Activated CD8-positive, alpha-beta memory T cell treated with anti-CD3 and anti-CD28 coated beads for 1 hour (primary cell): ENCODE measurements at places on chromosomes 13 and 19.

DNA sequence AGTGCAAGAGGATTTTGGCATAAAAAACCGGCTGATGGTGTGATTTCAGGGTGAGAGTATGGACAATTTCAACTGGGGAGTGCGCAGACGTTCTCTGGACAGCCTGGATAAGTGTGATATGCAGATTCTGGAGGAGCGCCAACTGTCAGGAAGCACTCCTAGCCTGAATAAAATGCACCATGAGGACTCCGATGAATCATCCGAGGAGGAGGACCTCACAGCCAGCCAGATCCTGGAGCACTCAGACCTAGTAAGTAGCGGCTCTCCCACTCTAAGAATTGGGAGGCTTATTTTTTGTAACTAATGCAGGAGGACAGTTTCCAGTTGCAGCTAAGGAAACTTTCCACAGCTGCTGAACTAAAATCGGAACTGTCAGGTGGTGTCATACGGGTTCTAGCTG, 53.6 kb downstream of the ZAR1L start:
- no peak for DNase-seq

- no peak for DNase-seq
These were observed at the start of gene FXYD3 for GRCh38 chr19:35115177-35115951. Gene FXYD3, plus strand, starts transcription at chr19:35115823. Its CDS starts 3,554 bp downstream, at chr19:35119377.

DNA sequence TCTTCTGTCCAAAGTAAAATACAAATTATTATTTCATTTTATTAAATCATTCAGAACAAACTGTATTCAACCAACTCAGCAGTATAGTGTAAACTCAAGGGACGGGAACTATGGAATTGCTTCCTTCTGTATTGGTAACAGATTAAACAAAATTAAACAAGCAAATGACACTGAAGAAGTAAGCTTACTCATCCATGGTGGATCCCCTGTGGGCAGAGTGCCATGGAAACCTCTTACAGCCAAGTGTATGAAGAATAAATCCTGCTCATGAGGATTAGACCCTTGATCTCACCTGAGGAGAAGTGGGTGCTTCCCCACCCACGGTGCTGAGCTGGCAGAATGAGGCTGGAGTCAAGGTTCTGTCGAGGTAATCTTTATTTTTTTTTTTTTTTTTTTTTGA, 18.0 kb upstream of the RFXAP start:
- no peak for DNase-seq

GRCh38 chr13:31764556-31764955, 25.2 kb downstream of the RXFP2 start:
- no peak for DNase-seq

- DNase-seq, result no peak
These were observed 661.0 kb upstream of the SPRY2 start for GRCh38 chr13:81001828-81002385.

DNA sequence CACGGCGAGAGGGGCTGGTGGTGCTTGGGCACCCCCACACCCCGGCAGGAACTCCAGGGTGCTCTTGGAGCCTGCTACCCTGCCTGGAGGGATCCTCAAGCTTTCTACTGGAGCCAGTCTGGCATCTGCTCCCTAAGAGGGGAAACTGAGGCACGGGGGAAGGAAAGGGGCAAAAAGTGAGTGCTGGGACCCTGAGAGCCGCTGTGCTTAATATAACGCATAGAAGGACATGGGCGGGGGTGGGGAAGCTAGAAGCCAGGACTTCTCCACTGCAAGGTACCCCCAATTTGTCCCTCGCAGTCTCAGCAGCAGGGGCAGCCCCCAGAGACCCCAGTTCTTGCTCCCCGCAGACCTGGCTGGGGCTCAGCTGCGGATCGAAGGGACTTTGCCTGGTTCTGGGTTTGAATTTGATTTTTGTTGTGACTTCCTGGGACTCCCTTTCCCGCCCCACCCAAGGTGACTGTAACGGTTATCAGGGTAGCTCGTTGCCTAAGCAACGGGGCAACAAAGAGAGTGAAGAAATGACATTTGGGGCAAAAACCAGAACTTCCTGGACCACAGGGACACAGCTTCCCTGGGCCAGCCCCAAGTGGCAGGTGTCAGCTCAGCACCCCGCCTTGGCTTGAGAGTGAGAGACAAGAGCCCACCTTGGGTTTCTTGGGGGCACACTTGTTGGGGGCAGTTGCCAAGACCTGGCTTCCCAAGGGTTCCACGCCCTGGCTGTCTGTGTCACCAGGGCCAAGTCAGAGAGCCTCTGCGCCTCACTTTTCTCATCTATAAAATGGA, 638 bp downstream of the ADGRE5 start:
- DNase-seq, result peak; percentile 66

DNA sequence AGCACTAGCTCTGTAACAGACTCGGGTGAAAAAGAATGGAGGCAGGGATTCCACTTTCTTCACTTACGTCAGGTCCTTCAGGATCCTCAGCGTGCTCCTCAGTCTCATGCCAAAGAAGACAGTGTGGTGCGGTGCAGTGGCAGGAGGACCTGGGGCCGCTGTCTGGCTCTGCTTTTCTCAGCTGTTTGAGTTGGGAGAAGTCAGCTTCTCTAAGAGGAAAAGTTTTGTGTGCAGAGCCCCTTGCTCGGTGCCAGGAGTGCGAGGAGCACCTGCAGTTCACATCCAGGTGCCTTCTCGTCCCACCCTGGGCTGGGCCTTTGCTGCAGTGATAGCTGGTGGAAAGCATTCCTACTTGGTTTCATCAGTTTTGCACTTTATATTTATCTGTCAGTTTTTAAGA, 77.9 kb upstream of the TEX29 start:
- DNase-seq, result no peak

DNA sequence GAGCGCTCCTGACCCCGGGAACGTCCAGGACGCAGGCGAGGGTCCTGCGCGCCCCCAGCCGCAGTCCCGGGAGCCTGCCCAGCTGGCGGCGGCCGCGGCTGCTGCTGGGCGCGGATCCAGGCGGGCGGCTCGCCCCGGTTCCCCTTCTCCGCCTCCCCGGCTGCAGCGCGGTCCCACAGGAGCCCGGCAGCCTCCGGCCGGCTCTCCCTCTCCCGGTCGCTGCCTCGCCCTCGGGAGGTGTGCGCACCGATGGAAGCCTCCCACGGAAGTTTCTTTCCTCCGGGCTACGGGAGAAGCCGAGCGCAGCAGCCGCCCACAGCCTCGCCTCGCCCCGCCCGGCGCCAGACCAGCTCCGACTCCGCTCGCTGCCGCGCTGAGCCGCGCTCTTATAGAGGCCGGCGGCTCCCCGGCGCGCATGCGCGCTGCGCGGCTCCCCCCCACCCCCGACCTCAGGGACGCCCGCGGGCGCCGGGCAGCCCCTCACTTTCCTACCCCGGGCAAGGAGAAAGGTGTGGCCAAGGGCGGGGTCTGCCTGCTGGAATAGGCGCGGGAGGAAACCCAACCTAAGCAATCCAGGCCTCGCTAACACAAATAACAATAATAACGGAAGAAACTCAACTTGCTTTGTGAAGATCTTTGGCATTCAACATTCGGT, at the start of gene SHISA2:
Gene SHISA2, minus strand, starts transcription at position 360 of the 655 bp plus-strand sequence. CDS start 1,041 bp downstream, outside the sequence.
- no peak for DNase-seq

GRCh38 chr13:109779074-109779473, 7.3 kb downstream of the IRS2 start:
- DNase-seq, result no peak

- peak; percentile 3 for DNase-seq
These were observed 25.5 kb downstream of the FOXO1 start for GRCh38 chr13:40640845-40641458.

- no peak for DNase-seq
These were observed 324.1 kb upstream of the PCDH9 start for GRCh38 chr13:67554286-67554685.

DNA sequence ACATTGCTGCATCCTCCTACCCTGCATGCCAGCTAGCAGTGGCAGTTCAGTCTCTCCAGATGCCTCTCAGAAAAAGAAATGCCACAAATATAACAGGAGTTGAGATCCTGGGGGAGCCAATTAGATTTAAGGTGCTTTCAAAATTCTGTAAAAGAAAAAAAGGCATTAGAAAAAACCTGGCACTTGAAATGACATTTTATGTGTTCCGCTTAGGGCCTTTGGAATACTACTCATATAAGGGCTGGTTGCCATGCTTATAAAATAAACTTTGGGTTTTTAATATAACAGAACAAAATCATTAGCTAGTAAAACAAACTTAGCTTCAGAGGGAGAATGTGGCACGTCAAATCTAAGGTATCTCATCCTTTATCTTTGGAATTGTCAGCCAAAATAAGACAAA, 104.1 kb downstream of the ENOX1 start:
- no peak for DNase-seq

DNA sequence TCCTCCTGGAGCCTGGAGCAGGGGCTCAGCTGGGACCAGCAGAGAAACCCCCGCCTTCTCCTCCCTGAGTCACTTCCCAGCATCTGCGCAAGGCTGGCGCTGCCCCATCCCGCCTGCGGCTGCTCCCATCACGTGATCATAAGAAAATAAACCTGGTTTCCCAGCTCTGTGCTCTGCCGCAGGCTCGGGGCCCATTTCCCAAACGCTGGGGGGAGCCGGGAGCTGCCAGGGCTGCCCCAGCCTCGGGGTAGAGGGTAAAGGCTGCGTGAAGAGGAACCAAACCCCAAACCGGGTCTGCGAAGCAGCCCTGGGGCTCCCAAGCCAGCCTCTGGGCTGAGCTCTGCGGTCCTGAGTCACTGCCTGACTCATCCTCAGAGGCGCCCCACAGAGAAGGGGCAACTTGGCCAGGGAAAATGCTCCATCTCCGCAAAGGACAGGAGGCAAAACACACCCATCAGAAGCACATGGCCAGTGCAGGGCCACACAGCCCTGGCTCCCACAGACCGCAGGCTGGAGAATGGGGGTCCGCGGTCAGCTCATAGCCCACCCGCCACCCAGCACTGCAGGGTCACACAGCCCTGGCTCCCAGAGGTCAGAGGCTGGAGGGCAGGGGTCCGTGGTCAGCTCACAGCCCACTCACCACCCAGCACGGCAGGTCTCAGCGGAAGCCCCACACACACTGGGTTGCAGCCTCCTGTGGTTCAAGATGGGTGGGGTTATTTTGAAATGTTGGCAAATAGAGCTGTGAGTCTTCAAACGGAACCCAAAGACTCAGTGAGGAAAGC, 67.1 kb downstream of the RASA3 start:
- peak; percentile 62 for DNase-seq

DNA sequence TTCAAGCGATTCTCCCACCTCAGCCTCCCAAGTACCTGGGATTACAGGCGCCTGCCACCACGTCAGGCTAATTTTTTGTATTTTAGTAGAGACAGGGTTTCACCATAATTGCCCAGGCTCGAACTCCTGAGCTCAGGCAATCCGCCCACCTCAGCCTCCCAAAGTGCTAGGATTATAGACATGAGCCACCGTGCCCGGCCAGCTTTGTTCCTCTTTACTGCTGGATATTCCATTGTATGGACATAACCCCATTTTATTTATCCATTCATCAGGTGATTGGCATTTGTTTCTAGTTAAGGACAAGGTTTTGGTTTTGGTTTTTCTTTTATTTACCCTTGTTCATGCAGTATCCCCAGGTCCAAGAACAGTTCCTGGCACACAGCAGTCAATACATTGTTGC, 4.1 kb upstream of the RPS9 start:
- no peak for DNase-seq

DNA sequence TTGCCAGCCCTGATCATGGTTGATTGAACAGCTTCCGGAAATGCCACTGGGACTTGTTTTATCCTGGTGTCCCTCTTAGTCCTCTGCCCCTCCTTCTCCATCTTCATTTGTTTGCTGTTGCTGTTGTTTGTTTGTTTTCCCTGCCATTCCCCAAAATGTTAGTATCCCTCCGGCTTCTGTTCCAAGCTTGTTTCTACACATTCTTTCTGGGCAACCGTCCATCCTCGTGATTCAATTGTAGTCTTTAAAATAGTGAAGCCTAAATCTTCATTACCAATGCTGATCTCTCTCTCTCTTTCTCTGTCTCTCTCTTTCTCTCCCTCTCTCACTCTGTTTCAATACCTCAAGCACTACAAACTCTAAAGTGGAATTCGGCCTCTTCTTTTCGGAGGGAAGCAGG, 649.3 kb upstream of the ARGLU1 start:
- DNase-seq, result no peak

DNA sequence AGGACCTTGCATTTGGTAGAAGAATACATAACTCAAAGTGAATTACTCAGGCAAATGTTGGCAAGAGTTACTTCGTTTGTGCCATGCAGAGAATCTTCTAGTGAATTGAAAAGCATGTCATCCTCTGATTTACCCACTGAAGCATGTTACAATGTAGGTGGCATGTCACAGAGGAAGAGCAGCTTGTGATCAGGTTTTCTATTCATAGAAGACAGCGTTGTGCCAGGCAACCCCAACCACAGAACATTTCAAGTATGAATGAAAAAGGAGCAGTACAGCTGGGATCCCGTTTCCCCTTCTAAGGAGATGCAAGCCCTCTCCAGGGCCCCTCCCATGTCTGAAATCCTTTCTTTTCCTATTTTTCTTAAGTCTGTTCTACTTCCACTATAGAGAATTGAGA, 6.0 kb upstream of the KATNAL1 start:
- no peak for DNase-seq

DNA sequence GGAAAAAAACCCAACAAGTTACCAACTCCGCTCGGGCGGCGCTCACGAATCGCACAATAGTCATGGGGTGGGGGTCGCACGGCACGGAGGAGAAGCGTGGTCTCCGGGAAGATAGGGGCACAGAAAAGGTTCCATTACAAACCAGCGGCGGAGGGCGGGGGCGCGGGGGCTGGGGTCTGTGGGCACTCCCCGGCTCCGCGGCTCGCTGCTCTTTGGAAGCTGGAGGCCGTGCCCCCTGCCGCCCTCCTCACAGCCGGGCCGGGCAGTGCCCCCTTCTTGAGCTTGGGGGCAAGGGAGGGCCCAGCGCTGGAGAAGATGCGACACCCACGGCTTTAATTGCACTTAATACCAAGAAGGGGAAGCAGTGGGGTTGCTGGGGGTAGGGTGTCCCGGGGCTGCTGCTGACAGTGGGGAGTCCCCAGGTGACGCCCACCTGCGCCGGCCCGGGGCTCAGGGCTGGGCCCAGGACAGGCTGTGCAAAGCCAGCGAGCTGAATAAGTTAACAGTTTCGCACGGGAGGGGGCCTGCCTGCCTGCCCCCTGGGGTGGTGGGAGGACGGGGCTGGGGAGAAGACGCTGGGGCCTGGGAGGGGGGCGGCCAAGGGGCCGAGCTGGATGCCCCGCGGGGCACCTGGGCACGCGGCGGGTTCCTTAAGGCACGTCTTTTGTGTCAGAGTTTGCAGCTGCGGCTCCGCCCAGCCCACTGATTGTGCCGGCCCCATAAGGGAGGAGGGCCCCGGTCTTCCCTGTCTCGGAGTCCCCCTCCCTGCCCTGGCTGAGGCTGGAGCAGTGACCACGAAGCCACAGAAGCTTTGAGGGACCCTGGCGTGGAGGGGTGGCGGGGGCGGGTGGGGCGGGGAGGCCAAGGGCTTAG, 9.8 kb downstream of the DCAF15 start:
- no peak for DNase-seq

GRCh38 chr13:26459276-26460131, 98.0 kb upstream of the WASF3 start:
- DNase-seq, result no peak
